ENCODE measurements at places on chromosomes 2 and 18.

GRCh38 chr18:68233018-68233417 lies 481.9 kb downstream of the TMX3 start:
- no peak for DNase-seq

DNA sequence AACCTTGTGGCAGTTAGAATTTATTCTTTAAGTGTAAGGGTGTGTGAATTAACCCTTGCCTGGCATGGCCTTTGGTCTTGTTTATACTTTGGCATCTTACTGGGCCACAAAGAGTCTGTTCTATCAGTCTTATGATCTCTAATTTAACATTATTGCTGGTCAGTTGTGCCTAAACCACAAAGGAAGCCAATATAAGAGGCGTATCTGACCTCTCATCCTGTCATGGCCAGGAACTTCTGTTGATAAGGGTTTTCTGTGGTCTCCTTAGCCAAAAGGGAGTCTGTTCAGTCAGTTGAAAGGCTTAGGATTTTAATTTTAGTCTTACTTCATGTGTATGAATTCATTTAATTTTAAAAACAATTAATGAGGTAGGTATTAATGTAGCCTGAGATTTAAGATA lies 127.2 kb downstream of the LRRTM4 start:
- no peak for DNase-seq

- no peak for DNase-seq
Observed at GRCh38 chr2:203164311-203164935, 74.4 kb upstream of the CYP20A1 start.

- no peak for DNase-seq
Observed at GRCh38 chr2:234404957-234405356, 91.9 kb downstream of the ARL4C start.

GRCh38 chr18:11496526-11497172 lies 112.7 kb upstream of the SLC35G4 start:
- DNase-seq: no peak

DNA sequence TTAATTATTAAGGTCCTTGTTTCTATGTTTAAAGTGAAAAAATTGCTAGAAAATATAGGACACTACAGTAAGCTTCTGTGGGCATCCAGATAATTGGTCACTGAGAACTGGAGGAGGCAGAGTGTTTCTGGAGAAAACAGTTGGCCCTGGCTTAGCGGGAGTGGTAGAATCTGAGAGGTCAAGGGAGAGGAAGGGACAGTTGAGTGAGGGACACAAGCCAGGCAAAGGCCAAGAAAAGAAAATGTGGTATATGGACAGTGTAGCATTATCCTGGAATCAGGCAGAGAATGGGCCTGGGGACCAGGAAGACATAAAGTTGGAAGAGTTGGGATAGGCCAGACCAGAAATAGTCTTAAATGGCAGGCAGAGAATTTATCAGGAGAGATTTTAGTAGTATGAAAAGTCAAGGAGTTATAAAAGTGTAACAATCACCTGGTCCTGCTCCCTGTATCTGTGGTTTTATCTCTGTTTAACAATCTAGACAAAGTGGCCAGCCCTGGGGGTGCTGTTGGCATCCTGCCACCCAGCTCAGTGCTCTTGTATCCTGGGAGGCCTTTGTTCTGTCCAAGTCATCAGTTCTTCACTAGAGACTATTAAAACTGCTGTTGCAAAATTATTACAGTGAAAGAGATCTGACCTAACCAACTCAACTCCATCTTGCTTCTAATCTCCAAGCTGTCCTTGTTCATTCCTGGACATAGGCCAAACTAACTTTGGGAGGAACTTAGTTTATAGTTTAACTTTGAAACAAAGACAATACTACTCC lies 15.4 kb upstream of the MSGN1 start:
- DNase-seq: peak; percentile 11

DNA sequence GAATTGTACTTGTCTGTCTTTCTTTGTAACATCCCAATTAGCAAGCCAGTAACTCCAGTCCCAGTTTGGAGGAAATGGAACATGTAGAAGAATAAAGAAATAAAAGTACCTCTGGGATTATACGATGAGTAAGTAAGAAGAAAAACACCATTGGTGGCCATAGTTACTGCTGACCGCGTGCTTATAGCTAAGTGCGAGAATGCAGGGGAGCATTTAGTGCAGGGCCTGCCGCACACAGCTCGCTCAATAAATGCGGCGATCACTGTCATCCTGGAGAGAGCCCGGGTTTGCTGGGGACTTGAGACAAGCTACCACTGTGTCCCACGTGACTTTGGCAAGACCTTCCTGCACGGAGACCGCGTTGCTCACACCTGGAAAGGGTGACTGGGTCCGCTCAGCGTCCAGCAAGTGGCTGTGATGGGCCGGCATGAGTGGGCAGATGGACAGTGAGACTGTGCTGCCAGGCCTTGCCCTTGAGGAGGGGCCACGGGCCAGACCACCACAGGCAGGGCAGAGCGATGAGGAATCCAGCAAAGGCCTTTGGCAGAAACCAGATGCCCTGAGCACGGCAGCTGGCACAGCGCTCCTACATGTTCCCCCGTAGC lies 54.8 kb downstream of the ADI1 start:
- no peak for DNase-seq

DNA sequence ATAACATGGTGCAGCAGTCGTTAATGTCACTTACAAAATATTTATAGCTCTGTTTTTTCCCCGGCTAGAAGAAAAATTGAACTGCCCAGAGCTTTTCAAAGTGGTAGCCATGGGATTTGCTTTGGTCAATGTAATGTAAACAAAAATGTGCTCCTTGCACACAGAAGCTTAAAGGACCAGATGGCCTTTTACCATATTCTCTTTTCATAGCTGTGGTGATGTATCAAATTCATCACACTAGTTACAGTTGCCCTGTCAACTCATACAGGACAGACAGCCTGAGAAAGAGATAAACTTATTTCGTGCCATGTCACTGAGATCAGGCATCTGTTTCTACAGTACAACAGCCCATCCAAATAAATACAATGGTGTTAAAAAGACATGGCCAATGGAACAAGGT lies 368.1 kb upstream of the CDH19 start:
- DNase-seq: no peak

DNA sequence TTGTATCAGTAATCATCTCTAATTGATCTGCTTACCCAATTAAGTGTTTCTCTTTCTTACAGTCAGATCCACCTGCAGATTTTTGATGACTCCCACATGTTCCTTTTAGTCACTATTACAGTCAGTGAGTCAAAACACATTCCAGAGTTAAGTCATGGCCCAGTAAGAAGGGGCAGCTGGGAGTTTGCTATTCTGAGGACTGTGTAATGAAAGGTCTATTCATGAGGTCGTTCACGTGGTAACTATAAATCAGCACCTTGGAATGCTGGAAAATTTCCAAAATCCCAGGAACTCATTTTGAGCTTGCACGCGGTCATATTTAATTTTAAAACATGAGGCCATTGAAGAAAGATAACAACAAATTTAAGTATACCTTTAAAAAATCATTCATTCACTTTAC lies 252.5 kb downstream of the XIRP2 start:
- no peak for DNase-seq

Measured in DND-41 (cell line).